Cardiac muscle cell (in vitro differentiated cells and primary cell): ENCODE measurements at places on chromosomes 6 and 20.

GRCh38 chr6:119856136-119856535, 506.6 kb upstream of the MAN1A1 start:
- no peak for DNase-seq

- DNase-seq, result no peak
Observed at GRCh38 chr20:35014537-35014936, 58.9 kb downstream of the MYH7B start.

DNA sequence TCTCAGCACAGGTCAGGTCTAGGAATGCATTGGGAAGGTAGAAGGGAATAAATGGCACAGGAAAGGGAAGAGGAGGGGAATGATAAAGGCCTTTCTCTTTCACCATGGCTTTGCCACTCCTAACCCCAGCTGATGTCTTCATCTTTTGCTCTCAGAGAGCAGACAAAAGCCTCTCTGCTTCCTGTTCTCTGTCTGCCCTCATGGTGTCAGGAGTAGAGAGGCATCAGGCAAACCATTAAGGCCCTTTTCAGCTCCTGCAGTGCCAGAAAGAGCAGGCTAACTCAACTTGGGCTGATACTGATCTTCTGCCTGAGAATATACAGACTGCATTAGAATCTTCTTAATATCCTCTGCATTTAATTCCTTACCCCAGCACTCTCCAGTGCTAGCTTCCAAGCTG, 48.0 kb upstream of the STXBP5 start:
- no peak for DNase-seq

GRCh38 chr6:22596011-22596410, 26.6 kb downstream of the HDGFL1 start:
- no peak for DNase-seq

DNA sequence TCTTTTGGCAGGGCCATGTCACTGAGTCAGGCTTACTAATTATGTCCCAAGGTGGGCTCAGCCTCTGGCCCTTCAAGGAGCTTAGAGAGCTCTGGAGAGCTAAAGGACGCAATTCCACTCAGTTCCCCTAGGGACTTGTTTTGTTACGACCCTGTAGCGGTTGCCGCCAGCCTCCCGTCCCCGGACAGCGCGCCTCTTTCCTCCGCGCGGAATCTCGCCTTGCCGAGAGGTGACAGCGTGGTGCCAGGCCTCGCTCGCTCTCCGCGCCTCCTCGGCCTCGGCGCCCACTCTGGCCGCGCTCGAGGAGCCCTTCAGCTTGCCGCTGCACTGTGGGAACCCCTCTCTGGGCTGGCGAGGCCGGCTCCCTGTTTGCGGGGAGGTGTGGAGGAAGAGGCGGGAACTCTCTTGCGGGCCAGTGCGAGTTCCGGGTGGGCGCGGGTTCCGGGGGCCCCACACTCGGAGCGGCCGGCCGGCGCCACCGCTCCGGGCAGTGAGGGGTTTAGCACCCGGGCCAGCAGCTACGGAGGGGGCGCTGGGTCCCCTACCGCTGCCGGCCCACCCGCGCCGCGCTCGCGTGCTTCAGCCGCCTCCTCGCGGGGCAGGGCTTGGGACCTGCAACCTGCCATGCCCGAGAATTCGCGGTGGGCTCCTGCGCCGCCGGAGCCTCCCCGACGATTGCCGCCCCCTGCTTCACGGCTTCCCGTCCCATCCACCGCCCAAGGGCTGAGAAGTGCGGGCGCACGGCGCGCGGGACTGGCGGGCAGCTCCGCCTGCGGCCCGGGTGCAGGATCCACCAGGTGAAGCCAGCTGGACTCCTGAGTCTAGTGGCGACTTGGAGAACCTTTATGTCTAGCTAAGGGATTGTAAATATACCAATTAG, 9.9 kb upstream of the ZNF311 start:
- DNase-seq, result peak; percentile 7

DNA sequence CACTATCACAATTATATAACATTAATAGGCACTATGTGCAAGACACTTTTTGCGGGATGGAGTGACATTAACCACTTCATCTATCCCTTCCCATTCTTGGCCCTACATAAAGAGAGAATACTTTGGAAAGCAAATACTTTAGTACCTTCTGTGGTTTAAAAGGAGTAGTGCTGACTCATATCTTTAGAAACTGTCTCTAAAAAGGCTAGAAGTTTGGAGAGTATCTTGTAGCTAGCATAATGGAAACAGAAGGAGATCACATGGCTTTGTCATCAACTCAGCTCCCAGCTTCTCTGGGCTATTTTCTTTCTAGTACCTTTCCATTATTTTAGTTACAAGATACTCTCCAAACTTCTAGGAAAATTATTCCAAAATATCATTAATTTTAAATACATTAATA, 157.5 kb downstream of the ADGRG6 start:
- no peak for DNase-seq

- DNase-seq, result no peak
Observed at GRCh38 chr6:169984181-169985120, 233.0 kb downstream of the ERMARD start.

GRCh38 chr6:5188646-5189045, 72.1 kb downstream of the LYRM4 start:
- no peak for DNase-seq
